ENCODE measurements at places on chromosomes 4 and X.

- DNase-seq: no peak
These were observed 8.1 kb downstream of the SEPTIN6 start for GRCh38 chrX:119684916-119685224.

DNA sequence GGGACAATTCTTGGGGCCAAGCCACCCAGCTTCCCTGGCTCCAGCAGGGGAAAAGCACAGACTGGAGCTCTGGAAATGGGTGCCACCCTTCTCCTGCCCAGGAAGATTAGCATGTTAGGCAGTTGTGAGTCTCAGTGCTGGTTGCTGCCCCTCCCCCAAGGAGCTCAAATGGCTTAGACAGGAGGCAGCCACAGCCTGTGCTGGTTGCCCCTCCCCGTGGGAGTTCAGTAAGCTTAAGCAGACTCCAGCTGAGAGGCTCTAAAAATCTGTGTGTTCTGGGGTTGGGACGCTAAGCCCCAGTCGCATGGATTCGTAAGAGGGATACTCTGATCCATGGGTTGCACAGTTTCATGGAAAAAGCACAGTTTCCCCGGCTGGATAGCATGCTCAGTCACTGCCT lies 92.7 kb upstream of the NDST3 start:
- DNase-seq: no peak

DNA sequence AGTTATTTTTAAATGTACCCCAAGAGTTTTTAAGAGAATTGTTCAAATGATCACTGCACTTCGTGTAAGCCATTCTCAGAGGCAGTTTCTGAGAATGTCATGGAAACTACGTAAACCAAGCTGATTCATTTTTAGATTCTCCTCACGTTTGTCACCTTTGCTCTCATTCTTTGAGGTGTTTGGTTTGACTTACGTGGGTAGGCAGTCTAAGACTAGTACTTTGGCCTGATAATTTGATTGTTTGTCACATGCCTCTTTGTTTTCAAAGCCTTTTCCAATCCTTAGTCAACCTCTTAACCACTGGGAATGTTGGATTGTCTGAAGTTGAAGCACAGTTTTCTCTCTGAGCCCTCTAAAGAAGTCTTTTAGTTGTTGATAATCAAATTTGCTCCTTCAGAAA lies 10.5 kb downstream of the SEPTIN11 start:
- peak; percentile 66 for DNase-seq

- no peak for DNase-seq
These were observed 102.1 kb downstream of the ANXA3 start for GRCh38 chr4:78653655-78654054.

- no peak for DNase-seq
These were observed 185.2 kb upstream of the NEIL3 start for GRCh38 chr4:177124349-177125064.

GRCh38 chr4:151566053-151566452 lies 157.1 kb downstream of the FHIP1A start:
- no peak for DNase-seq

- no peak for DNase-seq
These were observed 9.9 kb downstream of the FHIP1A start for GRCh38 chr4:151418856-151419255.

- DNase-seq: no peak
These were observed 126.5 kb downstream of the GASK1B start for GRCh38 chr4:158046345-158046744.

- no peak for DNase-seq
These were observed 116.0 kb upstream of the PDE5A start for GRCh38 chr4:119744580-119744979.

DNA sequence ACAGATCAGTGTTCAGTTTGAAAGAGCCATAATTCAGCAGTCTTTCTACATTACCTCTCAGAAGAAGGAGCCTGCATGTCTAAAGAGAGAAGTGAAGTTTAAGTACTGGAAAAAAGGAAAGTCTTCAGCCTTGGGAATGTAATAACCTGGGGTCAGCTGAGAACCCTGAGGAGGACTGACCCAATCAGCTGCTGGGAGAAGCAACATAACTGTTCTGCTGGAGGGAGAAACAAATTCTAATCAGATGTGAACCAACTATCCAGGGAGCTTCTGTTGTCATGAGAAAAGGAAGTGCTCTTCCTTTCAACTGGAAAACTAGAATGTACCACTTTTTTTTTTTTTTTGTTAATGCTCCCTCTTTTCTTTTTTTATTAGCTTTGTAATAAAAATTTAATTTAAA lies 64.5 kb upstream of the PDE5A start:
- no peak for DNase-seq

GRCh38 chrX:51148848-51149247 lies 183.8 kb upstream of the NUDT10 start:
- DNase-seq: peak; percentile 61

- DNase-seq: no peak
These were observed 113.2 kb downstream of the SPCS3 start for GRCh38 chr4:176432811-176433540.

GRCh38 chrX:46571423-46572339 lies 1.9 kb upstream of the CHST7 start:
- DNase-seq: no peak

GRCh38 chr4:124694306-124694705 lies 18.2 kb downstream of the ANKRD50 start:
- no peak for DNase-seq

DNA sequence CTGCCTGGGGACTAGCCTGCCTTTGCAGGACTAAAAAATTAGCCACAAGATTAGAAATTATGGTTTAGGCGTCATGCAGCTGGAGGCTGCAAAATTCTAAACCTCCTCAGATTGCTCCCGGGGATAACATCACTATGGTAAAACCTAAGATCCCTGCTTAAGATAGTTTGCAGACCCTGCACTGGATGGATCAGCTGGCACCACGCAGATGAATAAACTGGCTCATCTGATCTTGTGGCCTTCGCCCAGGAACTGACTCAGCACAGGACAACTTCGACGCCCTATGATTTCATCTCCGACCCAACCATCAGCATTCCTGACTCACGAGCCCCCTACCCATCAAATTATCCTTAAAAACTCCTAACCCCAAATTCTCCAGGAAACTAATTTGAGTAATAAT lies 482.4 kb downstream of the SPRY1 start:
- no peak for DNase-seq

DNA sequence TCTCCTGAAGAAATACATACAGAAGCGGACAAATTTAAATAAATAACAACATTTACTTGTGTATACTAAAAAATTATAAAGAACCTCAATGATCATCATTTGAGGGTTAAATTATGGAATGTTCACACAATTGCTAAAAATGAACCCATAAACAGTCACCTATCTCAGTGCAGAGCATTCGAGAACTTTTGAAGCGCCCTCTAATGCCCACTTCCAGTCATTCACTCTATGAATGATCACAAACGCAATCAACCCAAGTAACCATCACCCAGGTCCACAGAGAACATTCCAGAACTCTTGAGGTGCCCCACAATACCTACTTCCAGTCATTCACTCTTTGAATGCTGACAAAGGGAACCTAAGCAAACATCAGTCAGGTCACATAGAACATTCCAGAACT lies 103.5 kb upstream of the PLAC1 start:
- peak; percentile 41 for DNase-seq

DNA sequence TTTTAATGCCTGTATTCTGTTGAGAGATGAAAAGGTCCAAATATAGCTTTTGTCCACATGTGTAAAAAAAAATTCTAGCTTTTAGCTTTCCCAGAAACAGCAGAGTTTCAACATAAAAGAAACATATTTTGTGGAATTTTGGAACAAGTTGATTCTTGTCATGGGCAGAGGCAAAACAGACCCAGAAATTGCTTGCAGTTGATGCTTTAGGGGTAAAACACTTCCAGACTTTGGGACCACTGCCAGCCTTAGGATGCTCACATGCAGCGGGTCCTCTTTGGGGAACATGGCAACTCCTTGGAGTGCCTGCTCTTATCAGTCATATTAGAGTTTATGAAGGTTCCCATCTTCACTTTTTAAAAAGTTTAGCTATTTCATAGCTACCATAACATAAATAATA lies 30.4 kb downstream of the DCLK2 start:
- DNase-seq: no peak

- peak; percentile 15 for DNase-seq
These were observed 300.9 kb upstream of the HS3ST1 start for GRCh38 chr4:11729548-11729947.

DNA sequence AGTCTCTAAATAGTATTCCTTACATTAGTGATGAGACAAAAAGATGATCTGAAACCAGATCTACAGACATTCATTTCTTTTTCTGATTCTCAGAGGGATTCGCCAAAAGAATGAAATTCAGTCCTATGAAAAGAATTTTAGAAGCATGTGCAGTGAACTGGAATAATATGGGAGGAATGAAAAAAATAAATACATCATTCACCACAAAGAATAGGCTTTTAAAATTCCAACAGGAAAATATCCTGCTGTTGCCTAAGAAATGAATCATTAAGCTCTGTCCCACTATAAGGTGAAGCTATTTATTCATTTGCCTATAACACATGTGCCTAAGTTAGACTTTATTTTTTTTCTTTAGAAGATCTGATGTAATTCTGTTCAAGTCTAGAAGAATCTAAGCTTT lies 165.9 kb downstream of the IL15 start:
- no peak for DNase-seq

DNA sequence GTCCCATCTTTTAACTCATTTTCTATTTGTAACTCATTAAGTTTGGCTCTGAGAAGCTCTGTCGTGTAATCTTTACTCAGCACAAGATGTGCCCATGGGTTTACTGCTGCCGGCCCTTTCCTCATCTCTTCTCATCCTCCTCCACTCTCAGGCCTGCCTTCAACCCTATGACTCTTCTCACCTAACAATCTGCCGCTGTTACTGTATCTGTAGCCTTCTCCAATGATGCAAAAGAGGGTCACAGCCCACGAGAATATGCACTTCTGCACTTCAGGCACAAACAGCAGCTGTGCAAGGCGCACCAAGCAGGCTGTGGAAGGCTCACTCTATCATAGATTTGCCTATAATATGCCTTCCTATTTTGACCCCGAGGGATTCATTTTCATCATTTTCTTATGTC lies 546.5 kb upstream of the GALNTL6 start:
- no peak for DNase-seq

- DNase-seq: no peak
These were observed 113.3 kb upstream of the ATP6AP2 start for GRCh38 chrX:40467454-40467853.

DNA sequence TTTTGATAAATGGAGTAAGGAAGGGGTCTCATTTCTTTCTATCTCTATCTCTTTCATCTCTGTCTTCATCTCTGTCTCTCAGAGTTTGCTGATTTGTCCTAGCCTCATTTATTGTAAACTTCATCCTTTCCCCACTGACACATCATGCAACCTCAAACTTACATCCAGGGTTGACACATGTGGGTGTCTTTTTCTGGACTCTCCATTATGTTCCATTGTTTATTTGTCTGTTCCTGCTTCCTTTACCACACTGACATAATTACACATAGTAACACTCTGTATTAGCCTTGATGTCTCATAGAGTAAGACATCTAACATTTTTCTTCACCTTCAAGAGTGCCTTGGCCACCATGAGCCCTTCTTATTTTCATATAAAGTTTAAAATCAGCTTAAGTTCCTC lies 8.1 kb upstream of the SRD5A3 start:
- no peak for DNase-seq

All from trophoblast cell (in vitro differentiated cells and primary cell).